Stimulated activated CD4-positive, alpha-beta T cell treated with anti-CD3 and anti-CD28 coated beads, Interleukin-15, amount 100 ng/mL, for 1 hour (primary cell): ENCODE measurements at places on chromosomes 12 and 14.
A peak's percentile ranks its signal among the peaks of the same experiment; 100 is the strongest.

DNA sequence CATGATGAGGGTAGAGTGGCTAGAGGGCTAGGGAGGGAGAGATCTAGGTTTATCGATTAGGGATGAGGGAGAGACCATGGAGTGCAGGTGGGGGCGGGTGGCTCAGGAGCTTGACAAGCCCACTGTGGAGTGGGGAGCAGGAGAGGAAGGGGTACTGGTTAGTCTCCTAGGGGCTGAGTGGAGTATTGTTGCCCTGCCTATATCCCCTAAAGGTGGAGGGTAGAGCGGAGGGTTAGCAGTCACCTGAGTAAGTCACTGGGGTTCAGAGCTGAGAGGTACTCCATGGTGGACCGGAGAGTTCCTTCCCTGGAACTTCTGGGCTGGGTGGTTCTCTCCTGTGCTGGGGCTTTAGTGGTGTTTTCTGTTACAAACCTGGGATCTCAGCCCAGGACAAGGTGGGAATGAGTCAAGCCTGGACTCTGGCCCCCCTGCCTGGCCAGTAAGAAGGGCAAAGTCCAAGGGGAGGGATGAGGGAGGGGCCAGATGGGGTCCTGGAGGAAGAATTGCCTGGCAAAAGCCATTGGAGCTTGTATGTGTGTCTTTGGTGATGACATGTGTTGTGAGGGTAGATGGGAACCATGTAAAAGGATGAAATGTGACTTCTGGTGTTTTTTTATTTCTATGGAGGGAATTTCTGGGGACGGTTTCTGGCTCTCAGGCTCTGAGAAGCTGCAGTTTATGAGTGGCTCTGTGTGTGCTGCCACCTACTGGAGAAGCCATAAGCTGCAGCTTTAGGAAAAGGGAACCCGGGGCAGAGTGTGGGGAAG, at the start of gene CIDEB:
TSS of gene CIDEB (minus strand) at position 403 of the 767 bp plus-strand sequence. CDS start at position 284, 119 bp downstream.
- DNase-seq = no peak

DNA sequence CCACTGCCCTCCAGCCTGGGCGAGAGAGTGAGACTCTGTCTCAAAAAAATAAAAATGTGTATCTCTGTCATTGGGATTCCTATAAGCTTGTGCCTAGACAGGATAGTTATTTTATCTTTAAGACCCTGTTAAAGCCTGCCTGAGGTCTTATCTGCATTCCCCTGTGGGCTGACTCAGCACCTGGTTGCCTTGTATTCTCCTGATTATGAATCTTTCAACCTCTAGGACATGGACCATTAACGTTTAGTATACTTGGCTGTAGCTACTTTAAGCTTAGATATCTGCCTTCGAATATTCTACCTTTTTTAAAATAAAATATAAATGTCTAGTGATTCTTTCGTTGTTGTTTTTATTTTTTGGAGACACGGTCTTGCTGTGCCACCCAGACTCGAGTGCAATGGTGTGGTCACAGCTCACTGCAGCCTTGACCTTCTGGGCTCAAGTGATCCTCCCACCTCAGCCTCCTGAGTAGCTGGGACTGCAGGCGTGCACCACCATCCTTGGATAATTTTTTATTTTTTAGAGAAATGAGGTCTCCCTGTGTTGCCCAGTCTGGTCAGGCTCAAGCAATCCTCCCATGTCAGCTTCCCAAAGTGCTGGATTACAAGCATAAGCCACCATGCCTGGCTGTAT, 41.3 kb downstream of the RESF1 start:
- DNase-seq = no peak

DNA sequence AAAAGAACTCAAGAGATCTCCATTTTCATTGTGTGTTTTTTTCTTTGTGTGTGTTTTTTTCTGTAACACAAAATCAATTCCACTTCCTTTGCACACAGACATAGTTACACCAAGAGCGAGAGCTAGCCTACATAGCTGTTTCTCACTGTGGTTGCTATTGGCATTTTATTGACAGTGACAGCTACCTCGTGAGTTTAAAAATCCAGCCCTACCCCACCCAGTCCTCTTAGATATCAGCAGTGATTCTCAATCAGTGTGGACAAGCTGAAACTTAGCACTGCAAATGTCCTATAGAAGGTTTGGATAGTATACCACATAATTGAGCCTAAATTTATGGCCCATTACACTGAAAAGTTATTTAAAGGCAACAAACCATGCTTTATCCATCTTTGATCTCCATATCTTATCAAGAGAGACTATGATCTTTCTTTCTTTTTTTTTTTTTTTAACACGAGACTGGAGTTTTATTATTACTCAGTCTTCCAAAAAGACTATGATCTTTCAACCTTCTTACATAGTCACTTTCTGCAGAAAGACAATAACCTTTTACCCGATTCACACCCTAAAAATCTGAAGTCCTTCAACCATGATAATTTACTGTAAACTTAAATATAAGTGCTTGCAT, 46.8 kb downstream of the ATP2B1 start:
- no peak for DNase-seq

DNA sequence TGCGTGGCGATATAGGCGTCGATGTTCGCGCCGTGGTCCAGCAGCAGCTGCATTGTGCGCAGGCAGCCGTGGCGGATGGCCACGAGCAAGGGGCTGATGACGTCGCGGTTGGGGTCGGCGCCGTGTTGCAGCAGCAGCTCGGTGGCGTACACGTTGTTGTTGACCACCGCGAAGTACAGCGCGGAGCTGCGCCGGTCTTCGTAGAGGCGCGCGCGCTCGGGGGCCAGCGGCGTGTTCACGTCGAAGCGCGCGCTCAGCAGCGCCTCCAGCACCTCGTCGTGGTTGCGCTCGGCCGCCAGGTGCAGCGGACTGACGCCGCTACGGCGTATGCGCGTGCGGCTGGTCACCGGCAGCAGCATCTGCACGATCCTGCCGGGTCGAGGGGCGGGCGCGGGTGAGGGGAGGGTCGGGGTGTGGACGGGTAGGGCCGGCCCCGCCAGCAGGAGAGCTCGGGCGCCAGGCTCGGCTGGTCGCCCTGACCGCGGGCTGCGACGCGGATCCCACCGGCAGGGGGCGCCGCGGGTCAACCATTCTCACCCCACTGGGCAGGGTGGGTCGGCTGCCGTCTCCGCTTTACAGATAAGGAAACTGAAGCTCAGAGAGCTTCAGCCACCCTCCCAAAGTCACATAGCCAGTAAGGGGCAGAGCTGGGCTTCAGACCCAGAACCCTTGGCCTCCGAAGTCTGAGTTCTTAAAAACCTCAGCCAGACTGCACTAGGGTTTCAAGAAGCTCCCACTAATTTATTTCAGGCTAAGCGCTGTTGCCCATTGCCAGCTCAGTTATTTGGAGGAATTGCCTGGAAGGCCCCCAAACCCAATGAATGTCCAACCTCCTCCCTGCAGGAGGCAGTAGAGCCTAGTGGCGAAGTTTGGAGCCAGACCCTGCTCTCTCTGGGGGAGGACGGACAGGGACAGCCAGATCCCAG, 12.4 kb downstream of the FAM181A start:
- DNase-seq = peak; percentile 96

GRCh38 chr12:17818931-17819330, 271.1 kb downstream of the RERGL start:
- DNase-seq = no peak
